ENCODE measurements at places on chromosomes 3 and 15.

- DNase-seq: no peak
Observed at GRCh38 chr15:77430652-77431051, 10.0 kb downstream of the HMG20A start.

DNA sequence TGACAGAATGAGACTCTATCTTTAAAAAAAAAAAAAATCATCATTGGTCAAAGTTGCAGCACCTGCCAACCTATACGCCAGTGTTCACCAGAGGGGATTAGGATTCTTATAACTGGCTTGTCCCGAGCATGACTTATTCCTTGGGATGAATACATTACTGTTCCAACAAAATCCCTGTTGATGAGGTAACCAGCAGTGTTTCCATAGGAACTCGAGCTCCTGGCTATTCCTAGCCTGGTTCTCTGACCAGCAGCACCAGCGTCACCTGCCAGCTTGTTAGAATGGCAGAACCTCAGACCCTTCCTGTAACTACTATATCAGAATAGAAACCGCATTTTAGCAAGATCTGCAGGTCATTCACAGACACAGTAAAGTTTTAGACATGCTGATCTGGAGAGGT lies 364.4 kb downstream of the PTPRG start:
- no peak for DNase-seq

- DNase-seq: no peak
Observed at GRCh38 chr15:72112116-72112515, 5.8 kb downstream of the MYO9A start.

- DNase-seq: peak; percentile 36
Observed at GRCh38 chr15:79853492-79854328, 43.1 kb downstream of the MTHFS start.

DNA sequence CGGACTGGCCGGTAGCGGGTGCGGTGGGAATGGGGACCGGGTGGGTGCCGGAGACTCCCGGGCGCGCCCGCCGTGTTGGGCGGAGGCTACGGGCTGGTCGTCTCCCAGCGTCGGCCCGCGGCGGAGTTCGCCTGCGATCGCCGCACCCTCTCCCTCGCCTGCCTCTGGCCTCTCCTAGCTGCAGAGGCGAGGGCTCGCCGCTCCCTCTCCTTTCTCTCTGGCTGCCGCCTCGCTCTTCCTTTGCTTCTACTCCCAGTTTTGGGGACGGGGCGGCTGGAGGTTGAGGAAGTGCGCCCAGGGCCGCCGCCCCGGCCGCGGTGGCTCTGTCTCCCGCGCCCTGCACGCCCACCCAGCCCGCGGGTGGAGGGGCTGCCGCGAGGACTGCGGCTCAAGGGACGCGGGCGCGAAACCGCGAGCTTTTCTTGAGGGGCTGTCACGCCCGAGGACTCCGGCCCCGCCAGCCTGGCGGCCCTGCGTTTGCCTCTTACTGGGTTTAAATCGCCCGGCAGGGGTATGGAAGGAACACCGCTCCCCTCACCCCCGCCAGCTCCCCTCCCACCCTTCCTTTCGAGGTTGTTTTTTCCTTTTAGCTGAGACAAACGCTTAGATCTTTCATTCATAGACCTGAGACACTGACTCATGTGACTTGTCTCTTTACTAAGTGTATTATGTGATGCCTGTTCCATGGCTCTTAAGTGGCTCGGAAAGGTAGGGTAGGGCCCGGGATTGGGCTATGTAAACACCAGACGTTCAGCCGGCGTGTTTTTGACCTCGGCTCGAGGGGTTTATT lies 654 bp downstream of the PIK3CA start:
- DNase-seq: peak; percentile 16

DNA sequence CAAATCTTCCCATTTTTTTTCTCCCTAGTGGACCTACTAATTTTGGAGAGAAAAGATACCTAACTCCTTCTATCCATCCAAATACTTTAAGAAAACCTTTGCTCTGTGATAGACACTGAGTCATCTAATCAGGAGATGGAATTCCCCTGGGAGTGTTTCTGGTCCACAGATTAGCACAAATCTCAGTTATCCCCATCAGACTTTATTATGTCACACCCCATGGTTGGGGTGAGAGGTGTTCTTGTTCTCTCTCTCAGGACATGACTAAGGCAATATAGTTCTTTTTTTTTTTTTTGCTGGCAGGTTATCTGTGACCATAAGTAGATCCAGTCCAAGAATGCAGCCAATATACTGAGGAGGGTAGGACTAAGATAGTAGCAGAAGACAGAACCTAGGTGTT lies 15.8 kb downstream of the SLC9A9 start:
- DNase-seq: no peak

DNA sequence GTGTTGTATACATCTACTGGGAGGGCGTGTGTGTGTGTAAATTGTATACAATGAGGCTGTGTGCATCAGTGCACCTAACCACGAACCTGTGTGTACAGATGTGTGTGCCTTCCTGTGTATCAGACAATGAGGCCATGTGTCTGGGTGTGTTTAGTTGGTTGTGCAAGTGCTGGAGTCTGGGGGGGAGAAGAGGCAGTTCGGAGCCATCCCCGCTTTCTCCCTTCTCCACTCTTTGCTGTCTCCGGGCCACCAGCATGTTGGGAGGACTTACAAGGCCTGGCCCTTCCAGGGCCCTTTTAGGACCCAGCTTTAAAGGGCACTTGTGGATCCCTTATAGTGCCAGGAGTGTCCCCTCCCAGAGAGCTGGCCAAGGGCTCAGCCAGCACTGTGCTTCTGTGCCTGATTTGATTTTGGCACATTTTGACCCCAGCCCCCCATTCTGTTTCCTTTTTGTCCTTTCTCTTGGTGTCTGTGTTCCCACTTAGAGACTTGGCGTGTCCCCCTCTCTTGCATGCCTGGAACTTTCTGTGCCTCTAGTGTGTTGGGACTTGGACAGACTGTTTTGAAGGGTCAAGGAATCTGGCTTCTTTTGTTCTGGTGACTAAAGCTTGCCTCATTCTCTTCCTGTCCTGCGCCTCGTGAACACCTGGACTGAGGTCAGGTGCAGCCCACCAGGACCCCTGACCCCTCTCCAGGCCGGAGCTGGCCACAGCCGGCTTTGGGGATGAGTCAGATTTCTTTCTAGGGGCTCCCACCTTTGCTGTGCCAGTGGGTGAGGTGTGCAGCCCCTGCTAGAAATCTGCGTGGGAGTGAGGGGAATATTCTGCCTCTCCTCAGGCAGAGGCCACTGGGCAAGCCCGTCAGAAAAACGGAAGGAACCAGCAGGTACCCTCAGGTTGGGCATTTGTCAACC lies 1.5 kb downstream of the CTDSPL start:
- no peak for DNase-seq

- no peak for DNase-seq
Observed at GRCh38 chr3:46881596-46882376, 4.3 kb downstream of the PTH1R start.

GRCh38 chr3:42732196-42732828 lies 29.7 kb upstream of the HHATL start:
- DNase-seq: no peak

- no peak for DNase-seq
Observed at GRCh38 chr15:66389098-66389858, 2.6 kb downstream of the MAP2K1 start.

DNA sequence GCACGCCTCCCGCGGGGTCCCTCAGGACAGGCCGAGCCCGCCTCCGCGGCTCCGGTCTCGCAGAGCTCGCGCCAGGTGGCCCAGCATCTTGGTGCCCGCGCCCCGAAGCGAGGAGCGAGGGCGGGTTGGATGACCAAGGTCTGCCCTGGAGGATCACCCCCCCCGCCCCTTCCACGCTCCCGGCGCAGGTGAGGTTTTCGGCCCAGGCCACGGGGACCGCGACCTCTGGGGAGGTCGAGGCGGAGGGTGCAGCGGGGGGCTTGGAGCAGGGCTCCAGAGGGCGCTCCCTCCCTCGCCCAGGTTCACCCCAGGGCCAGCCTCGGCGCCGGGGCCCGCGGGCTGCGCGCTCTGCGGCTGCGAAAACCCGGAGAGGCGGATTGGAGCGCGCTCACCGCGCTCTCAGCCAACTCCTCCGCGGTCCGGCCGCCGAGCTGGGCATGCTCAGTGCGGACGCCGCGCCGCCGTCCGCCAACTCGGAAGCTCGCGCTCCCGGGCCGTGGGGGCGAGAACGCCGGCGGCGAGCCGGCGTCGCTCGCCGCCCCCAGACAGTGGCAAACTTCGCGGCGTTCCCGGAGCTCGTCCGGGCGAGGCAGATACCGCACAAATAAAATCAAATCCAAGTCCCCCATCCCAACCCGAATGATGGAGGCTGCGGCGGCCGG lies at the start of gene MED12L:
Gene MED12L (plus strand): TSS at position 438 of the 662 bp plus-strand sequence. CDS start 1,263 bp downstream, outside the sequence.
- peak; percentile 50 for DNase-seq

DNA sequence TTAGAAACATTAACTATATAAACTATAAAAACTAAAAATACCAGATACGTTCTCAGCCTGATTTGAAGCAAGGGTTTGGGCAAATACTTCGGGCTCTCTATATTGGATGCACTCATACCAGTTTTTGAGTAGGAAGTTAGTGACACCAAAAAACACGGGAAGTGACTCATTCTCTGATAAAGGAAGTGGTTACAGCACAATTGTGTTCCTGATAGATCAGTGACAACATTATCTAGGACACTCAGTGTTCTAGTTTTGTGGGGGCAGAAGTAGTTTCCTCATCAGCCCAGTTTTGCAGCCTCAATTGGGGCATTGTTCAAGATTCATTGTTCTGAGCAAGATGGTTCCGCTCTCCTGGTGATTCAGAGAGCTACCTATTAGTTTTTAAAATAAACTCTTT lies 469.6 kb upstream of the DPPA4 start:
- no peak for DNase-seq

DNA sequence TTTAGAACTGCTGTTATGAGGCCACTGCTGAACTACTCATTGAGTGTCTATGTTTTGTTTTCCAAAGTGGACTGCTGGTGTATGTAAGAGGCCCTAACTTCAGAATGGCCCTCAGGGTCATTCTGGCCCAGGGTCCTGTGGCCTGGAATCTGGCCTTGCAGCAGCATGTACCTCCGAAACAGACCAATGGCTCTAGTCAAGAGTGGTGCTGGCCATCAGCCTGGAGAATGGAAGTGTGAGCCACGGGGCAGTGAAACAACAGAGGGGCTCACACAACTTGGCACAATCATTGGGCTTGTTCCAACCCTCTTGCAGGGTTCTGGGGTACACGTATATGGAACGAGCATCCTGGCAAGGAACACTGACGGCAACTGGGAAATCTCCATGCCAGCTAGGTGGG lies 40.5 kb downstream of the SCN5A start:
- DNase-seq: no peak

Measured in stimulated activated CD8-positive, alpha-beta memory T cell treated with anti-CD3 and anti-CD28 coated beads, Interleukin-2, amount 100 ng/mL, for 48 hours (primary cell).